ENCODE measurements at places on chromosomes 3 and 15. TPM values are rescaled to one million over a fixed set of nuclear protein-coding genes. Genes with fewer than 3 reads are reported as not detected.
A peak's percentile ranks its signal among the peaks of the same experiment; 100 is the strongest.

DNA sequence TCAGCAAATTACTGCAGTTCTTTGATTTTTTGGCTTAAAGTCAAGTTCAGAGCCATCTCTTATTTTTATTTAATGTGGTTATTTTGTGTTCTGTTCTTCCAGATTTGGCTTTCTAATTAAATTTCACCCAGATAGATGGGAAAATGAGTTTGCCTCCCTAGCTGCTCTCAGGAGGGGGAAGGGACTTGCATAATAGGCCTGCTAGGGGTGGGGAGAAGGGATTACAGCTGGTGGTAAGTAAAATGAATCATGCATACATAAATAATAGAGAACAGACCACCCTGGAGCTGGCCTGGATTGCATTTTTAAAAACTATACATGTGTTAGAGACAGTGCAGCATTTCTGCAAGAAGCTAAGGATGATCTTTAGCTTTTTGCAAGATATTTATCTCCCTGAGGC is 3.9 kb upstream of the PXYLP1 start:
- no peak for DNase-seq

GRCh38 chr3:150345021-150345538 is 63.0 kb upstream of the TSC22D2 start:
- no peak for DNase-seq

The COLQ gene
- total RNA-seq, result 4.6 TPM

- DNase-seq, result no peak
Observed at GRCh38 chr3:110815008-110815583, 256.5 kb upstream of the NECTIN3 start.

The SLC6A20 gene
- not detected for total RNA-seq

GRCh38 chr3:41290736-41291135 is 91.4 kb downstream of the CTNNB1 start:
- no peak for DNase-seq

The CFAP100 gene
- not detected for total RNA-seq

- DNase-seq, result no peak
Observed at GRCh38 chr3:54240-54639, 142.3 kb upstream of the CHL1 start.

DNA sequence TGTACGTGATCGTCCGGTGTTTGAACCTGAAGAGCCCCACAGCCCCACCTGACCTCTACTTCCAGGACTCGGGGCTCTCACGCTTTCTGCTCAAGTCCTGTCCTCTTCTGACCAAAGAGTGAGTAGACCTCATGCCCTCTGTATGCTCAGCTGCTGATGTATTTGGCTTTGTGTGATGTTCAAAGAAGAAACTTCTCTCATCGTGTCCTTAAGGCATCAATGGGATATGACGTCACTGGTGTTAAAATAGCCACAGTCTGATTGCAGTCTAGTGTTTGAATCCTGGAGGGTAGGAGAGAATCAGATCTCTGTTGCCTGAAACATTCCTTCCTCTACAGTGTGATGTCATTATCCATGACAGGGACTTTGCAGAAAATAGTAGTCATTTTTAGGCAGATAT is 28.1 kb downstream of the ABHD2 start:
- no peak for DNase-seq

DNA sequence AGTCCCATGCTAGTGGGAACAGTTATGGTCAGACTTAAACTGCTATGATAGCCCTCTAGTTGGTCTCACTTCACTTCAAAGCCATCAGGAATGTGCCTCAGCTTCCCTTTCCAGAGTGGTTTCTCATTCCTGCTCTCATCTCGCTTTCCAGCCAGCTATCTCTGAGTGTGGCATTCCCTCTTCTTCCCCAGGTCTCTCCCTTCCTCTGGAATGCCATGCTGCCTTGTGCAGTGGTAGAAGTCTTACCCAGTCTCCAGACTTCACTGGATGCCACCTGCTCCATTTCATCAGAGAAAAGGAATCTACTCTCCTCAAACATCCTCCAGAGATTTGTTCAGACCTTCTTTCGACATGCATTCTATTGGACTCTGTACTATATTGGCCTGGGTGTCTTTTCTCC is 83.0 kb downstream of the AGBL1 start:
- DNase-seq, result no peak

The GATM gene
- total RNA-seq, result 6.1 TPM

DNA sequence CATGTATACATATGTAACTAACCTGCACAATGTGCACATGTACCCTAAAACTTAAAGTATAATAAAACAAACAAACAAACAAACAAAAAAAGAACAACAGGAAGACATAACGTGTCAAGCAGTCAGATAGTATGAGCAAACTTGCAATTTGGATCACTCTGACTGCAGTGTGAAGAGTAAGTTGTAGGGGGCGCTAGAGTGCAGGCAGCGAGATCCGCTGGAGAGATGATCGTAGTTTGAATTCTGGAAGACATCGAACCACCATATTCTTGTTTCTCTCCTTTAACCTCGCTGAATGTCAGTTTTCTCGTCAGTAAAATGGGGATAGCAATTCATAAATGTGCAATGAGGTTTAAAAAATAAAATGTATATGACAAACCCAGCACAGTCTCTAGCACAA is 165.2 kb upstream of the LMCD1 start:
- DNase-seq, result no peak

The LPP gene
- total RNA-seq, result 1,791 TPM

DNA sequence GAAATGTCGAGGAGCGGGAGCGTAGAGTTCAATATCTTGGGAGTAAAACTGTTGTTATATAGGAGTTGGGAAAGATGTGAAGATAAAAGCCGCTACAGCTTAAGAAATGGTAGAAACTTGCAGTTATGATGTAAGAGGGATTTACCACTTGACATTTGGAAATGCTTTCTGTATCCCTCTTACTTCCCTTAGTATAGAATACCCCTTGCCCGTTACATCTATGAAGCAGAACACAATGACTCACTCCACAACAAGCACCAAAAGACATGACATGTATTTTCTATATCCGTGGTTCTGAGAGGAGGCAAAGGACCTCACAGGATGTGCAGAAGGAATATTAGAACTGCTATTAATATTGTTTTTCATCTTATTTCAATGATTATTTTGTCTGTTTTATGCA is 254.2 kb upstream of the NR2F2 start:
- no peak for DNase-seq

The PLCH1 gene
- not detected for total RNA-seq

DNA sequence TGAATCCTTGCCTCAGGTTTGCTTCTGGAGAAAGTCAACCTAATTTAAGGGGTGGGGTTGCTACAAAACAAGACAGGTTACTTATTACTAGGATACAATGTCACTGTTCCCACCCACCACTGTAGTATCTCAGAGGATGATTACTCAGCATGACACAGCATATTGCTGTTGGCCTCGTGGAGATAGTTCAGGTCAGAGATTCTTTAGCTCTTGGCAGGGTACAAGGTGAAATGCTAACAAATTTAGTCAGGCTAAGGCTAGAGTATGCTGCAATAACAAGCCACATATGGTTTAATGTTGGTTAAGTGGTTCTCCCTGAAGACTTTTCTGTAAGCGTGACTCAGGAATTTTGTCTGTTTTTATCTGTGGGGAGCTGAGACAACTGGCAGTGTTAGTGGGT is 161.8 kb downstream of the EDEM1 start:
- no peak for DNase-seq

The LIPC gene
- not detected for total RNA-seq

GRCh38 chr15:78956937-78957336 is 12.1 kb upstream of the CTSH start:
- DNase-seq, result no peak

- no peak for DNase-seq
Observed at GRCh38 chr3:107456501-107456900, 66.3 kb upstream of the BBX start.

- DNase-seq, result no peak
Observed at GRCh38 chr3:127889976-127890650, 24.9 kb upstream of the KBTBD12 start.

GRCh38 chr3:102026656-102027055 is 177.3 kb downstream of the NFKBIZ start:
- no peak for DNase-seq

DNA sequence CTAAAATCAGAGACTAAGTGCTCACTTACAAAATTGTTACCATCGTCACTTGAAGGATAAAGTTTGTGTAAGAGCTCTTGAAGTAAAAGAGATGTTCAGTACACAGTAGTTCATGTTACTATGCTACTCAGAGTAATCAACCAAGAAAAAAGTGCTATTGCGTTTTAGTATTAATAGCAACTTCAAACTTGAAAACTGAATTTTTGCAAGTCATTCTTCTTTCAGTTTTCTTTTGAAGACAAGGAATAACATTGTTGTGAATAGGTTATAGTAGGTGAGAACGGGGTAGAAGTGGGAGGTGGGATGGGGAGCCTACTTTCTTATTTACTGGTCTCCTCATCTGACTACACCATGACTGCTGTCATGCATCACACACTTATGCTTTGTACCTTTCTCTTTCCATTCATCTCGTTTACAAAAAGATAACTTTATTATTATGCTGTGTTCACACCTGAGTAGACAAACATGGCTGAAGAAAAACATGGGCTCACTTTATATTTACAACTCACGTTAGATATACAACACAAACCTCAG is 39.3 kb upstream of the P3H2 start:
- no peak for DNase-seq

DNA sequence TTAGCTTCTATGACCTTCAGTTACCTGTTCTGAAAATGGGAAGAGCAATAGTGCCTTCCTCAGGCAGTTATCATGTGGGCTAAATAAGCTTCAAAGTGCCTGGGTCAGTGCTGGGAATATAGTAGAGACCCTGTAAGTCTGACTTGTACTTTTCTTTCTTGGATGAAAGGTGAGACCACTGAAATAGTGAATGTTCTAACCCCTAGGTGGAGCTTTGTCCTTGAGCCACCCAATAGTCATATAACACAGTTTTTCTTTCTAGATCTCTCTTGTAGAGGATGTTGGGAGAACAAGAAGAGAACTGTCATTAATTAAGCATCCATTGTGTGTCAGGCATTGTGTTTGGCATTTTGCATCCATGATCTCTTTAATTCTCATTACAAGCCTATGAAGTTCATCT is 13.0 kb upstream of the BFSP2 start:
- no peak for DNase-seq

- DNase-seq, result no peak
Observed at GRCh38 chr3:39090922-39091321, 16.5 kb downstream of the GORASP1 start.

DNA sequence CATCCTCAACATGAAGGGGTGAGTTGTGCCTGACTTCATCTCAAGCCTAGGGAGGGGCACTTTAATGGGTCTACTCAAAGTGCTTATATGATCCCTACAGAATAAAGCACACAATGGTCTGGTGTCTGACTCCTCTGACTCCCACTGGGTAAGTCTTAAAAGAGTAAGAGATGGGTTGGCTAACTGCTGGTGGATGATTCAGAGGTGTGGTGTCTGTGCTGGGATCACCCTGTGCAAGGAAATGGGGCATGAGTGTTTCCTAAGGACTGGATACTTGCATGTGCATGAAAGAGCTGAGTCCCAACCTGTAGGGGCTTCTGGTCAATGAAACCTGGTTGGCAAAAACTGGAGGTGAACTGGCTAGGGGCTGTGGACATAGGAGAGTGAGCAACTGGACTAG is 158.8 kb downstream of the IL20RB start:
- no peak for DNase-seq

GRCh38 chr3:81823882-81824395 is 62.5 kb upstream of the GBE1 start:
- no peak for DNase-seq

DNA sequence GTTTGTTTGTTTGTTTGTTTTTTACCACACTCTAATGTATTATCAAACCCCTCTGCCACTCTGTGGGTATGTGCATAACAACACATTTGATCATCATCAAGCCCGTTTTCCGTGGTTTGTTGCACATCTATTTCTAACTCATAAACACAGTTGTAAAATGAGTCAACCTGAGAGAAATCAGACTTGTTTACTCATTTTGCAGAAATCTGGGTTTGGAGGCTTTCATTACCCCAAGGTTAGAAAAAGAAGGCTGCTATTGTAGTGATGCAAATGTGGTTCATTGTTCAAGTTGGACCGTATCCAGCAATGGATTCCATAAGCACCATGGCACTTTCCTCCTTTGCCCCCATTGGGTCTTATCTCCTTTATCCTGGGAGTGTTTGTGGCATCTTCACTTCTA is 353.2 kb upstream of the SOX2 start:
- no peak for DNase-seq

- no peak for DNase-seq
Observed at GRCh38 chr3:166291186-166291955, 454.1 kb upstream of the BCHE start.

The SUSD5 gene
- total RNA-seq, result 68.0 TPM

The DGKG gene
- total RNA-seq, result 11.1 TPM

GRCh38 chr15:101455291-101456025 is 34.0 kb downstream of the PCSK6 start:
- no peak for DNase-seq

GRCh38 chr3:125608419-125608818 is 13.1 kb upstream of the OSBPL11 start:
- DNase-seq, result no peak

DNA sequence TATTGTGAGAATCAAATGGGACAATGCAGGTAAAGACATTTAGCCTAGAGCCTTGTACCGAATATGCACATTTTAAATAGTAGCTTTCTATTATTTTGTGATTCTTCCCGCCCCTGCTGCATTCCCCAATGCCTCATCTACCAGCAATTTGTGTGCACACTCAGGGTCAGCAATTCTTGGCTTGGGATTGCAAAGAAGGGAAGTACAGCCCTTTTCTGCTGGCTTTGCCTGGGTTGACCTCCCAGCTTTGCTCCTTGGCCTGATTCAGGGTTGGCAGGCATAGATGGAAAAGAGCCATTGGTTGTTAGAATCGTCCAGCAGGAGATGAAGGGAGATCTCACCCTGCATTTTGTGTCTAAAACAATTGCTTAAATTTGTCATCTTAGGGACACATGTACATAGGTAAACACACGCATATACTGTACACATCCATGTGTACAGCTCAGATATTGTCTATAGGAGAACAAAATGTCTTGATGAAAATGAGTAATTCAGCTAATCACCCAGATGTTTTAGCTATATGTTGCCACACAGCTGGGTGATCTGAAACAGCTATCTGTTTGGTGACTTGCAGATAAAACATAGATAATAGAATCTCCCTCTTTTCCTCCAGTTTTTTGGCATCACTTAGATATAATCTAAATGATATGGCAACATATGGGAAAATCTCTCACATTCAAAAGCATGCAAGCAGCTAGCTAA is 340.9 kb upstream of the TBL1XR1 start:
- peak; percentile 76 for DNase-seq

DNA sequence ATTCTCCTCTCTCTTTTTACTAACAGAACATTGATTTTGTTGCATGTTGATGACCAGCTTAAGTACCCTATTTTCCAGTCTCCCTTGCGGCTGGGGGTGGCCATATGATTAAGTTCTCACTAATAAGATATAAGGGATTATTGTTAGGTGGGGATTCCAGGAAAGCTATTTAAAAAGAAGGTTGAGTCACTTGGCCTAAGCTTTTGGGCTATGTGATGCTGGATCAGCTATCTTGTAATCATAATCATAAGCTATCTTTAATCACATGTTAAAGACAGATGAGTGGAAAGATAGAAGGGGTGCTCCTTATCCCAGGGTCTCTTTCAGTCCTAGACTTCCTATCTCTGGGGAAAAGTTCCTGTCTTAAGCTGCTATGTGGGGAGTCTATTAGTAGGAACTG is 59.9 kb downstream of the CGNL1 start:
- no peak for DNase-seq

- DNase-seq, result no peak
Observed at GRCh38 chr3:32733631-32734229, 48.7 kb downstream of the CNOT10 start.

Measured in ascending aorta (tissue), 2 donors.